SK-N-SH (cell line): ENCODE measurements at places on chromosomes 12 and 14. TPM values are rescaled to one million over a fixed set of nuclear protein-coding genes. Genes with fewer than 3 reads are reported as not detected.

The EPYC gene
- not detected in 2 replicates for polyA plus RNA-seq

The GYS2 gene
- polyA plus RNA-seq, result 0.02 TPM in 1 of 2 replicates, not detected in the other

The RNF212B gene
- polyA plus RNA-seq, result not detected in 2 replicates

The HVCN1 gene
- 0.03 TPM in 2 replicates for polyA plus RNA-seq

The HOXC10 gene
- 0.03 and 0.08 TPM in 2 replicates for polyA plus RNA-seq

The CLEC14A gene
- 0.02 TPM in 1 of 2 replicates, not detected in the other for polyA plus RNA-seq
